OCI-LY7 (cell line): ENCODE measurements at places on chromosomes 13 and 19. TPM values are rescaled to one million over a fixed set of nuclear protein-coding genes. Genes with fewer than 3 reads are reported as not detected.

- peak; percentile 21 for DNase-seq
Measured at GRCh38 chr13:38415233-38415632, 65.6 kb downstream of the UFM1 start.

GRCh38 chr13:93767917-93768409 lies 541.4 kb downstream of the GPC6 start:
- no peak for DNase-seq

- no peak for DNase-seq
Measured at GRCh38 chr19:366951-367350, 22.4 kb upstream of the MIER2 start.

DNA sequence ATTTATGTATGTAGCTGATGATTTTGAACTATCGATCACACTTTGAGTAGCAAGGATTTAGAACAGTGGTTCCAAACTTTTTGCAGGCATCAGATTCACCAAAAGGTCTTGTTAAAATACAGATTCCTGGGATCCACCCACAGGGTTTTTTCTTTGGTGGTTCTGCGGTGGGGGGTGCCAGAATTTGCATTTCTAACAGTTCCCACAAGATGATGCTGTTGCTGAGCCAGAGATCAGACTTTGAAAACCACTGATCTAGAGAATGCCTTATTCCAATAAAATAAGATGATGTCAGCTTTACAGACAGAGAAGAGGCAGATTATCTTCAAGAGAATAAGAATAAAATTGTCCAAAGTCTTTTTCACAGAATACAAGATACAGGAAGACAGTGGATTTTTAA lies 80.9 kb upstream of the SHISA2 start:
- DNase-seq = no peak

GRCh38 chr13:79775830-79776229 lies 294.9 kb downstream of the NDFIP2 start:
- no peak for DNase-seq

GRCh38 chr19:271856-272255 lies 19.3 kb downstream of the PLPP2 start:
- no peak for DNase-seq

NOTCH3 gene
- total RNA-seq = 0.25 and 0.28 TPM in 2 replicates

CNFN gene
- 0.81 and 0.95 TPM in 2 replicates for total RNA-seq

HSPB6 gene
- 1.7 and 1.8 TPM in 2 replicates for total RNA-seq

DNA sequence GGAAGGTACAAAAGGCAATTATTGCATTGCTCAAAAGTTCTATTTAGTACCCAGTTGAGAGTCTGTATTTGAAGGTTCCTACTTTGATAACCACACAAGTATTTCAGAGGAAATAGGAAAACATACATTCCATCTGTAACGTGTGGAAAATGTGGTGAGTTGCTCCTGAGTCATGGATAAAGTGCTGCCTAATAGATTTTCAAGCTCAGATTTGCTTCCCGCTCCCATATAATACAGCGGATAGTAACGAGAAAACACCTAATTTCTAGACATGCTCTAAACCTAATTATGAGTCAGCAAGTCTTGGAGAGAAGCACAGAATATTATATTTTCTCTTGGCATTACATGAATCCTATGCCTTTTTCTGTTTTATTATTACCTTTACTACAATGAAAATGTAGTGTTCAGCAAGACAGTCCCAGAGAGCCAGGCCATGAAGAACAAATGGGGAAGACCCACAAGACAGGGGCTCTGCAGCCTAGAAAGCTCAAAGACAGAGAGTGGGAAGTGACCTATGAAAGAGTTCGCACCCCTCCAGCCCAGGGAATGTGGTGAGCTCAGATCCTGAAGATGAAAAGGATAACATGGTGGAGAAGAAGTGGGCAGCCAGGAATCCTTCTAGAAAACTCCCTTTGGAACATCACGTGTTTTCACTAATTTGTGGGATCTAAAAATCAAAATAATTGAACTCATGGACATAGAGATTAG lies 116.1 kb downstream of the STARD13 start:
- no peak for DNase-seq
